Globus pallidus (tissue), 1 donor: ENCODE measurements at places on chromosomes 6 and 20.

- DNase-seq, result no peak
Observed at GRCh38 chr20:10508060-10508459, 73.0 kb downstream of the SLX4IP start.

DNA sequence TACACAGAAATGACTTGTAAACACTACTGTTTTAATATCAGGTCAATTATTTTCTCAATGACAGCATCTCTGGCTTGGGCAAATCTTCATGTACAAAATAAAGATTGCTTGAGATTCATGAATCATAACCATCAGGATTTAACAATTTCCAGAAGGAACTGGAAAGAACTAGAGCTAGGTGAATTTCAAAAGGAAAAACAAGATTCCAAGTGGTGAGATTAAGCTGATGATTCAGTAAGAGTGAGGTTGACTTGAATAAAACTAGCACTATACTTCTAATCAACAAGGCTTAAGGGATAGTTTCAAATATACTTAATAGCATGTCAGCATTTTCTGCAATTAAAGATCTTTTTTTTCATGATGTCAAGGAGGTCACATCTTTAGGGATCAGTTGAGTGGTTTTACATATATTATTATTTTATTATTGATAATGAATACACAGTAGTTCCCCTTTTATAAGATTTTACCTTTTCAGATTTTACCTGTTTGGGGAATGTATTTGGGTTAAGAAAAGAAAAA, 43.5 kb upstream of the HCRTR2 start:
- no peak for DNase-seq

DNA sequence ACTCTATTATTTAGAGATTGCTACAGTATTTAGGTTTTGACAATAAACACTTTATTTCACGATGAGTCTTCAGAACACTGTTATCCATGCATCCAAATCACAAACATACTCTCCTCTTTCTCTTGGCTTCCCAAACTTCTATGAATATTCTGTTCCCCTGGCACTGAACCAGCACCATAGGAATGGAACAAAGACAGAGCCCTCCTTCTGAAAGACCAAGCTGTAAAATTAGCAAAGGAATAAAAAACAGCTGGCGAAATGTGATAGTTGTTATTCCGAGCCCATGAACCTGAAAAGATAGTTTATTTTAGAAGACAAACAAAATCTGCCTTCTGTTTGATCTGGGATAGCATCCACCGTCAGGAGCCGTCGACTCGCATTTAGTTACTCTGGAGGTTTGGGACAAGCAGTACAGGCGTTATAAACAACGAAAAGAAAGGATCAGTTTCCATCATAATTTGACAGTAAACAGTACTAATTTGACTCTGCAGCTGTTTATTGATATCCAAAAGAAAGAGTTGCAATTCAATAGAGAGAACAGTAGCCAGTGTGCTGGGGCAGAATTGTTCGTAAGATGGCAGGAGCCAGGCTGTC, 161.4 kb downstream of the CLIC5 start:
- DNase-seq, result no peak

DNA sequence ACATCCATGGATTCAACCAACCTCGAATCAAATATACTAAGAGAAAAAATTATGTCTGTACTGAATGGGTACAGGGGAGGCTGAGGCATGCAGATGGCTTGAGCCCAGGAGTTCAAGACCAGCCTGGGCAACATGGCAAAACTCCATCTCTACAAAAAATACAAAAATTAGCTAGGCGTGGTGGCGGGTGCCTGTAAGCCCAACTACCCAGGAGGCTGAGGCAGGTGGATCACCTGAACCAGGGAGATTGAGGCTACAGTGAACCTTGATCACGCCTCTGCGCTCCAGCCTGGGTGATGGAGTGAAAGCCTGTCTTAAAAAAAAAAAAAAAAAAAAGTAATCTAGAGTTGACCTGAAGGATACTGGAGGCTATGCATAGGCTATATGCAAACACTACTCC, 219.1 kb upstream of the SNX9 start:
- DNase-seq, result no peak

- no peak for DNase-seq
Observed at GRCh38 chr6:34922177-34922663, 33.2 kb downstream of the ANKS1A start.

DNA sequence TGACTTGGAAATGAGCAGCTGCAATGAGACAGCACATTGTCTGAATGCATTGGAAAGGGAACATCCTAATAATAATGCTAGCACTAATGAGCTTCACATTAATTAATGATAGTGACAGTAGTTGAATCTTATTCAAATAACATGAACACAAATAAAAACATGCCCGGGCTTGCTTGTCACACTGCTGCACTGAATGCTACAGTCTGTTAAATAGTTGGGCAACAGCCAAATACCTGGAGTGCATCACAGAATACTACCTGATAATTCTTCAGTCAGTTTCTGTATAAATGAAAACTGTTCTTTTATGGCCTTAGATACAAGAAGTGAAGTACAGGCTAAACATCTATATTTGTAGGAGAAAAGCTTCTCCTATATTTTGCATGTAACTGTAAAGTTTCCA, 458.7 kb downstream of the RNF144B start:
- DNase-seq, result no peak

- peak; percentile 88 for DNase-seq
Observed at GRCh38 chr6:39430871-39431523, 108.5 kb upstream of the KCNK16 start.

GRCh38 chr6:33297406-33297955, 1.3 kb downstream of the RGL2 start:
- DNase-seq, result no peak

- DNase-seq, result peak; percentile 16
Observed at GRCh38 chr6:136846046-136846445, 23.7 kb downstream of the PEX7 start.

DNA sequence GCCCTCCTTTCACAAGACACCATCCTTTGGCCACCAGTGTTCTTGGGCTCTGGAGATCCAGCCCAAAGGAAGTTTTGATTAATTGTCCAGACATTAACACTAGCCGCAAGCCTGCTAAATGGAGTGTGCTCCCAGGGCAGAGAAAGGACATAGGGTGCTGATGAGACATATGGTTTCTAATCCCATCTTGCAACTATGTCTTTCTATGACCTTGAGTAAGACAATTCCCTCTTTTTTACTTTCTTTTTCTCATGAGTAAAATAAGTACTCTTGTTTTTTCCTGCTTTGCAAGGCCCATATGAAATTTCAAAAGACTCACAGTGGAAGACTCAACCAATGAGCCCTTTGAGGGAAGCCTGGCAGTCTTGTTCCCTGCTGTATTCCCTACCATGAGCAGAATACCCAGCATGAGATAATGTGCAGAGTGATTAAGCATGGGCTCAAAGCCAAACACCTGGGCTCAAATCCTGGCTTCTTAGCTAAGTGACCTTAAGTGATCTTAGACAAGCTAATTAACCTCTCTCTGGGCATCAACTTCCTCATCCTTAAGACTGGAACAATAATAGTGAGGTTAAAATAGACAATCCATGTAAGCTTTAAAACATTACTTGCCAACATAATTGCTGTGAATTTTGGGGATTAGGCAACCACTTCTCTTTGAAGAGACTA, at the start of gene WFDC10B:
WFDC10B (minus strand) TSS at position 51 of the 669 bp plus-strand sequence. CDS start 19,027 bp downstream, outside the sequence.
- DNase-seq, result no peak

DNA sequence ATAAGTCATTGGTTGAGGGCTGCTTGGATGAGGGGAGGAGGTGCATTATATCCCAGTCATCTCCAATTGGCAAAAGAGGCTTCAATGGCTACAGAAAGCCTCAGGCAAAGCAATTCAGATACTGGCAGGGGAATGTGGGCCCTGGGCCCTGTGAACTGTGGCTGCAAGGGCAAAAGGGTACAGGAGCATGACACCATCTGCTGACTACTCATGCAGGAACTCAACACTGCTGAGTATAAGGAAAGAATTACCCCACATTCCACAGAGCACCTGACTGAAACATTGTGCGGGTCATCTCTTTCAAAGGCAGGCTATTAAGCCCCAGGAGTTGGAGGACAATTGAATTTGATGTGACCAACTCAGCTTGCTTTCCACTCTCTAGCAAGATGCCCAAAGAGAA, 92.1 kb upstream of the SPTLC3 start:
- DNase-seq, result no peak

- DNase-seq, result no peak
Observed at GRCh38 chr6:13072686-13073347, 255.5 kb downstream of the TBC1D7 start.

DNA sequence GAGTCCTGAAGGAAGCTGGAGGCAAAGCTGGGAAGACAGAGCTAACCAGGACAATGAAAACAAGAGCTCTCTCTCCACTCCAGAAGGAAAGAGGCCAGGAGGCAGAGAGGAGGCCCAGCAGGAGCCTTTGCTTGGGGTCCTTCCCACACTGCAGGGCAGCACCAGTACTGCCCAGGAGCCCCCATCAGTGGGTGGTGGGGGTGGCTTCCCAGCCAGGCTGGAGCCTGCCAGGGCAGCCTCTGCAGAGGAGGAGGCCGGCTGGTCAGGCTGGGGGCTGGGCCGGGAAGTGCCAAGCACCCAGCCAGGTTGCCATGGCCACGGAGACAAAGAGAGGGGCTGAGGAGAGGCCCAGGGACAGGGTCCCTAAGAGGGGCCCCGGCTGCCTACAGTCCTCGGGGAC, 33.4 kb downstream of the PREX1 start:
- DNase-seq, result peak; percentile 66

DNA sequence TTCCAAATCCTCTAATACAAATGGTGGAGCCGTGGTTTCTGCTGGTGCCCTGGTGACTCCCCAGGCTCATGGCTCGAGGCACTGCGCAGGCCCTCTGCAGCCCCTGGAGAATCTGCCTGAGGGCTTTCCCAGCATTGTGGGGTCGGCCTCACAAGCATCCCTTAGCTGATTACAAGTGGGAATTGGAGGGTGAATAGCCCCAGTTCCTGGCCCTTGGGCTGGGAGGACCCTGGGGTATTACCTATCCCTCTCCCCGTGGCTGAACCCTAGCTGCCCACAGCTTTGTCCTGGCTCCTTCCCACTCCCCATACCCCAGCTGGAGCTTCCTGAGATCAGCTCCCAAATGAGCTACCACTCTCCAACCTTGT, 212.2 kb upstream of the CST7 start:
- DNase-seq, result no peak

DNA sequence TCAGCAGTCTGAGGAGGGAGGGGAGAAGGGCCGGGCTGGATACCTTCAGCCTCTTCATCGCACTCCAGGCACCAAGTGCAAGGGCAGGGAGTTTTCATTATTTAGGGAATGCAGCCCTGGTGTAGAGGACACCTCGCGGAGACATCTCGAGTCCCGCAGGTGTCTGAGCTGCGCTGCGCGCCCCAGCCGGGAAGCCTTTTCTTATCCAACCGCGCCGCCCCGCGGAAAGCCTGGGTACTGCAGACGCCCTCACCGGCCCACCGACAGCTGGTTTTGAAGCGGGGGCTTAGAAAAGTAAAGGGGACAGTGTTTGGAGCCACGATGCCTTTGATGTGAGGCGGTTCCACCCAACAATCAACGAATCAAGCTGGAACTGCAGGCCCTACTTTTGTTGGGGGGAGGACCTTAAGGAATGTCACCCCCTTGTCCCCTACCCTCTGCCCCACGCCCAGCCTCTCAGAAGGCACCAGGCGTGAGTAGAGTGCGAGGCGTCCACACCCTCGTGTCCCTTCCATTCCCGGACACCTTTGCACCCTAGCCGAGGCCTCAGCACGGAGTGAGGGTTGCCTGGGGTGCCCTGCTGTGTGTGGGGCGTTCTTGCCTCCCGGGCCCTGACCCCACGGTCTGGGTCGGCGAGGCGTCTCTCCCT, 8.6 kb downstream of the NKX2-2 start:
- peak; percentile 61 for DNase-seq

- no peak for DNase-seq
Observed at GRCh38 chr6:74941424-74941823, 264.4 kb downstream of the COL12A1 start.

DNA sequence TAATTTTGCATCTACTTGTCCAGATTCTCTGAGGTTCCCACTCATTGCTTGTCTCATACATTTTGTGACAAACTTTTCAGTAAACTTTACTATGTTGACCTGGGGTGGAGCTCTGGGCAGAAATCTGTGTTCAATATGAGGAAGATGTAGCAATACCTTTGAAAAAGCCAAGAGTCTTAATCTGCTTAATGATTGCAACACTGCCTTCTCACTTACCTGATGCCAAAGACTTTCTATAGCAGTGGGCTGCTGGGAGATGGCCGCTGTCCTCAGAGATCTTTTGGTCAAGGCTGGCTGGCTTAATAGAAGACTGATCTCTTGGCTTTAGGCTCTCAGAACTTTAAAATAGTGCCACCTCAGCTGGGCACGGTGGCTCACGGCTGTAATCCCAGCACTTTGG, 70.1 kb upstream of the RBM24 start:
- DNase-seq, result no peak

DNA sequence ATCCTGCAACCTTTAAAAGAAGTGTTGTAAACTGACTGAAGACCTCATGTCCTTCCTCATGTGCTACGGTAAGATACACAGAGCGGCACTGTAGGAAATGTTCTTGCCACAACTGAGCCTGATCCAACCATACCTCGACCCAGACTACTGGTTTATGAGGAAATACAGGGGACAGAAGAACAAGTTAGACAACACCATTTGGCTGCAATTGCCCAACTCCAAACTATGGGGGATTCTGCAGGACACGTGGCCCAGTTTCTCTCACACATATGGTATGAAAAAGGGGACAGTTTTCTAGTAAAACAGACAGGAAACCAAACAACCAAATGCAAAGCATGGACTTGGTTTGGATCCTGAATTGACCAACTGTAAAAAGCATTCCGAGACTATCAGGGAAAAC, 10.5 kb downstream of the PRPH2 start:
- no peak for DNase-seq

- no peak for DNase-seq
Observed at GRCh38 chr6:118307581-118307980, 240.5 kb upstream of the PLN start.

DNA sequence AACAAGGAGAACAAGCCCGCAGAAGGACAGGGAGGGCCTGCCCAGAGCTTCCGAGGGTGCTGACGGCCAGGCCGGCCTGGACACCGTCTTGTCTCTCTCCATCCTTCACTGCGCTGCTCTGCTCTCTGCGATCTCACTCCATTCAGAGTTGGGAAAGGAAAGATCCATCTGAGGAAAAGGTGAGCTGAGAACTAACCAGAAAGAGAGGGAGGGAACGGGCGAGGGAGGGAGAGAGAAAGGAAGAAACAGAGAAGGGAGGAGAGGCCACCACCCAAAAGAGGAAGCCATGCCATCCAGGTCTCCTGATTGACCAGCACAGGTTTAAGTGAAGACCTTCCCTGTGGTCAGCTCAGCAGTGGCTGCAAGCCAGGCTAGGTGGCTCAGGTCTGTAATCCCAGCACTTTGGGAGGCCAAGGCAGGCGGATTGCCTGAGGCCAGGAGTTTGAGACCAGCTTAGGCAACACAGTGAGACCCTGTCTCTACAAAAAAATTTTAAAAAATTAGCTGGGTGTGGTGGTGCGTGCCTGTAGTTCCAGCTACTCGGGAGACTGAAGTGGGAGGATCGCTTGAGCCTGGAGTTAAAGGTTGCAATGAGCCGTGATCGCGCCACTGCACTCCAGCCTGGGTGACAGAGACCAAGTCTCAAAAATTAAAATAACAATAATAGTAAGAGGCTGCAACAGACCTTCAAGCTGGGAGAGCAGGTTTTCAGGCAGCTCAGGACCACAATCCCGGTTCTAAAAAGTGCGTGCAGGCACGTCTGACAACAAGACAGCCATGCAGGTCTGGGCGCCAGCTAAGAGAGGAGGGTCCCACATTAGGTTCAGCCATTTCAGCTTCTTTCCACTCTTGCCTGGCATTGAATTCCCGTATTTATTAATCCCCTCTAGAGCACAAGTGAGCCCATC, 34.2 kb upstream of the DLGAP4 start:
- no peak for DNase-seq

GRCh38 chr6:139126255-139126654, 8.6 kb upstream of the HECA start:
- DNase-seq, result no peak
